Left ventricle myocardium superior (tissue), 1 donor: ENCODE measurements at places on chromosomes 16 and 17.
A peak's percentile ranks its signal among the peaks of the same experiment; 100 is the strongest.

DNA sequence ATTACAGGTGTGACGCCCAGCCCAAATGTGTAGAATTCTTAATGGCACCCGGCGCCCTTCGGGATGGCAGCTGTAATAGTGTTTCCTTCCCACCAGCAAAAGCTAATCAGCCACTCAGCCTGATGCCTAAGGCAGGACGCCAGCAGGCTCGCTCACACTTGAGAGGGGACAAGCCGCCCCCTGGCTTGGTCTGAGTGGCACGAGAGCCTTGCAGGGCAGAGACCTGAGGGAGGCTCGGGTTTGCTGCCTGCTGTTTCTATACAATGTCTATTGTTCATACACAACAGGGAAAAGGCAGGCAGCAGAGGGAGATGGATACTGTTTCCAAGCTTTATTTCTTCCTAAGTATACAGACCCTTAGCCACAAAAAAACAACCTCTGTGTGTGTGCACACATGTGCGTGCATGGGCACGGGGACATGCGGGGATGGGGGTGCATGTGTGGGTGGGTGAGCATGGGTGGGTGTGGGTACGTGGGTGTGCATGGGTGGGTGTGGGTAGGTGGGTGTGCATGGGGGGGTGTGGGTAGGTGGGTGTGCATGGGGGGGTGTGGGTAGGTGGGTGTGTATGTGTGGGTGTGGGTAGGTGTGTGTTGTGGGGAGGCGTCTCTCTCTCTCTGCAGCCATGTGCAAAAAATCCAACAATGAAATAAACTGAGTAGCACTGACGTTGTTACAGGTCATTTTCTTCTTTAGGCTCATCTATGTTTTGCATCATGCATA lies 10.0 kb downstream of the SLC38A8 start:
- DNase-seq, result peak; percentile 81

DNA sequence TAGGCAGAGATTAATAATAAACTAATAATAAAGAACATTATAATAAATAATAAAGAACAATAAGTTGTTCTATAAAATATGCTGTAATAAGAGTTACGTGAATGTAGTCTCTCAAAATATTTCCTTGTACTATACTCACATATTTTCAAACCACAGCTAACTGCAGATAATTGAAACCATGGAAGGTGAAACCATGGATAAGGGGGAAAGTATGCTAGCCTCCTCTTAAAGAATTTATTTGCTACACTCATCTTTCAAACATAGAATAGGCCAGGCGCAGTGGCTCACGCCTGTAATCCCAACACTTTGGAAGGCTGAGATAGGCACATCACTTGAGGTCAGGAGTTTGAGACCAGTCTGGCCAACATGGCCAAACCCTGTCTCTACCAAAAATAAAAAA lies 18.5 kb downstream of the CYTH1 start:
- DNase-seq, result no peak

DNA sequence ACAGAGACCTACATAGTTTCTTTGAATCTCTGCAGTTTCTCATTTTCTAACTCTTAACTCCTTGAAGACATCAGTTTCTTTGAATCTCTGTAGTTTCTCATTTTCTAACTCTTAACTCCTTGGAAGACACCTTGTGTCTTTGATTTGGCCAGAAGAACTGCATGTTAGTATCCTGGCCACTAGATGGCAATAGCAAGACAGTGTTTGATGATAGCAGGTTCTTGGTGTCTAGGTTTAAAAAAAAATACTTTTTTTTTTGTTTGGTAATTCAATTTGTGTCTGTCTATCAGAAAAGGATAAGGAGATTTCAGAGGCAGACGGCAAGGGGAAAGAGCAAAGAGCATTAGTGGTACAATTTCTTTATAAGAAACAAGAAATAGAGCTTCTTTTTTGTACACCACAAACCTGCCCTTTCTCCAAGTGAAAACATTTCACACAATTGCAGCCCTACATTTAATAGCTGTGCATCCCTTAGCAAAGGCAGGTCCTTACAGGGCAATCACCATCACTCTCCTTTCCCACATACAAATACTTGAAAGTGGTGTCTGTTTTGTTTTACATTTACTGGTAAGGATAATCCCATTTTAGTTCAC lies 1324.9 kb upstream of the CDH8 start:
- DNase-seq, result no peak

DNA sequence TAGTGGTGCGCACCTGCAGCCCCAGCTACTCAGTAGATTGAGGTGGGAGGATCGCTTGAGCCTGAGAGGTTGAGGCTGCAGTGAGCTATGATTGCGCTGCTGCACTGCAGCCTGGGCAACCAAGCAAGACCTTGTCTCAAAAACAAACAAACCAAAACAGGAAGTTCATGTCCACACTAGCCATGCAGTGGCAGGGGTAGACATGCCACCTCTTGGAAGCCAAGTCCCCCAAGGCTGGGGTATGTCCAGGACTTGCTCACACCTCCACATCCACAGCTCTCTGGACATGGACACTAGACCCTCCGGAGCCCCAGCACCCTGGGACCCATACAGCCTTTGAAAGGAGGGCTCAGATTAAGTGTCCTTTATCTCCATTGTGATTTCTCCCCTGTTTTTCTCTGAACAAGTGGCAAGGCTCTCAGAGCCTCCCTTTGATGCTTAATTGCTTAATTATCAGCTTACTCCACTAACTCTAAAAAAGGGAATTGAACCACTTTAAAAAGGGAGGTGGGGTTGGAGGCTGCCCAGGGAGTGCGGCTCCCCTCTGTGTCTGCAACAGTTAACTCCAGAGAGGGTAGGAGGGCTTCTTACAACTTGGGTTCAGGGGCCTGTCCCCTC lies 424.6 kb upstream of the C16orf82 start:
- DNase-seq, result no peak

GRCh38 chr16:23469814-23470213 lies 16.8 kb upstream of the COG7 start:
- no peak for DNase-seq

GRCh38 chr17:45430006-45430737 lies 2.5 kb downstream of the ARHGAP27 start:
- DNase-seq, result no peak
